ENCODE measurements at places on chromosomes 11 and 22.

DNA sequence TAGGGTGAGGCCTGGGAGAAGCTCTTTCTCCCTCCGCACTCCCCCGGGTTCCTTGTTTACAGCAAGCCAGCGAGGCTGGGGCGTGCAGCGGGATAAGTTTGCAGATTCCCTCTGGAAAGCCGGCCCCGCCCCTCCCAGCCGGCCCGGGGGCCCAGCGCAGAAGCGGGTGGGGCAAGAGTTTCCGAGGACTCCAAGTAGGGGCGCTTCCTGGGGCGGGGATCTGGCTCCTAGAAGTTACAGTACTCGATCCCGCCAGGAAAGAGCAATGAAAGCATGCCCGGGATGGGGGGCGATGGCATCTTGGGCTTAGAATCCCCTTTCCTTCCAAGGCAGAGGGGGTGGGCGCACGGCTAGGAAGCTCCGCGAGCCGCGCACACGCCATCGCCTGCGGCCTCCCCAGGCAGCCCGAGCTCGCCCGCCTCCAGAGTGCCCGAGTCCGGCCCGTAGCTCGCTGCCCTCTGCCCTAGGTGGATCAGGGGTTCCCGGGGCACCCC lies 385 bp downstream of the TST start:
- DNase-seq, result no peak

- no peak for DNase-seq
Observed at GRCh38 chr11:113090716-113091480, 129.7 kb downstream of the NCAM1 start.

- no peak for DNase-seq
Observed at GRCh38 chr11:64057890-64058289, 22.2 kb downstream of the FLRT1 start.

- DNase-seq, result no peak
Observed at GRCh38 chr22:29260031-29260560, 7.7 kb downstream of the RHBDD3 start.

DNA sequence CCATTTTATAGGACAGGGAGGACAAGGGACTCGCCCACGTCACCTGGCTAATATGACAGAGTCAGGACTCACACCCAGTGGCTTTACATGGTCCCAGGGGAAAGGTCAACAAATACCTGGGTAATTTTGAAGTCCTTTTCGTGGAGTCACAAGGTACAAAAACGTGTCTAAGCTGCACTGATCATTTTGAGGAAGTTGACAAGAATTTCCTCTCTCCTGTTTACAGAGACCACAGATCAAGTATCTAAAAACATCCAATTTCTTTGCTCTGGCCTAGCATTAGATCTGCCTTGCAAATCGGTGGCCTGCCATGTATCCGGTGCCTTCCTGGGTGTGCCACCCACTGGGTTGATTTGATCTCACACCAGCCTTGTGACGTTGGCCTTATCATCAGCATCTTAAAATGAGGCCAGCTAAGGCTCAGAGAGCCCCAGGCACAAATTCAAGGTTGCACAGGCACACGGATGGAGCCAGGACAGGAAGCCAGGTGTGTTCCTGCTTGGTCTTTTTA lies 17.6 kb downstream of the GDPD5 start:
- no peak for DNase-seq

GRCh38 chr11:33116535-33116934 lies 44.7 kb downstream of the CSTF3 start:
- no peak for DNase-seq
